Stimulated activated CD8-positive, alpha-beta memory T cell treated with anti-CD3 and anti-CD28 coated beads, Interleukin-4, amount 100 ng/mL, for 1 hour (primary cell): ENCODE measurements at places on chromosomes 2 and 18.

DNA sequence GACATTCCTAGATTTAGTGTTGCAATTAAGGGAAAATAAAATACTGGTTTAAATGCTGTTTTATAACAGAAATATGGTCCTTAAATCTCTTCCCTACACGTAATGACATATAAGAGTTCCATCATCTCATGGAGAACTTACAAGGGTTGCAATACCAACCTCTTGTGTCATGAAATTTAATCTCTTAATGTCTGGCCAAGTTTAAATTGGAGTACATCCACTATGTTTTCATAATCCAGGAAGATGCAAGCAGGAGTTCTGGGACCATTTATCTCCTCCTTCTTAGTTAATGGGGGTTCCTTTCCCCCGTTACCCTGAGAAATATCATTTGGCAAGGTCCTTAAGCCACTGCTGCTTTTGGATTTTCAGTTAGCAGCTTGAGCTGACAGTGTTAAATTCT lies 126.0 kb upstream of the ACVR2A start:
- no peak for DNase-seq

DNA sequence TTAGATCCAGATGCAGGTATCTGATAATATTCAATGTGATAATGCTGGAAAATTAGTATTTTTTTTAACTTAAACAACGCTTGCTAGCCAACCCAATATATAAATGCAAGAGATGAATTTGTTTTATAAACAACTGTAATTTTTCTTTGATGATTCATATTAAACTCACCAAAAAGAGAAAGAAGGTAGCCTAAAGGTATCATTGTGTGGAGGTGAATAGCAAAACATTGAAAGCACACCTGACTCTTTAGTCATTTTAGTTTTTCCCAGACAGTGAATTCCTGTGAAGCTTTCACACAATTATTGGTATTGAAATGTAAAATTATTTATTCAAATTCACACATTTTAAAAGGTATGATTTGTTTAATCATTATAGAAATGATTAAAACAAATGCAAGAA lies 424.0 kb downstream of the NR4A2 start:
- DNase-seq, result no peak

DNA sequence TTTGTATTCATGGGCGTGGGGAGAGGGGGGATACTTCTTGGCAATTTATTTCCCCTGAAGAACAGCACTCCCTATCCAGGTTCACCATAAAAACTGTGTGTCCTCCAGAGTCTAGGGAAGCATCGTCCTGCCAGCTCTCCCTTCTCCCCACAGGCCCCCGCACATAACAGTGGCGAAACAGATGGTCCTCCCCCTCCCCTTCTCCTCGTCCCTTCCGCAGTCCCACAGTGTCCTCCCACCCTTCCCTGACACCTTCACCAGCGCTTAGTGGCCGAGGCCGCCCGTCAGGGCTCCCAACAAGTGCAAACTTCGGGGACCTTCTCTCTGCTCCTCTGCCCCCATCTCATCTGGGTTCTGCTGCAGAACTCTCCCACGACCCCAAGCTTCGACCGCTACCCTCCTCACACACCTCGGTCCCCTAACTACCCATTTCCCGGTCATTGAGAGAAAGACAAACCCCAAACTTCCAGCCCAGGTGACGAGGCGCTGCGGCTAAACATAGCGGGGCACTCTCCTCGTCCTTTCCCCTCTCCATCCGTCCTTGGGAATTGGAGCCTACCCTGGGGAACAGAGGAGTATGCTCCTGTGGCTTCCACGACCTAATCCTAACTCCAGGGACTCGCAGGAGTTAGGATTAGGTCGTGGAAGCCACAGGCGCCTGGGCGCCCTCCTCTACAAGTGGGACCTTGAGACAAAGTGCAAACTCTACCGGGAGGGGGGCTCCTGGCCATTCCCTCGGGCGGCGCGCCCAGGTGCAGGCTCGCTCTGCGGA lies 971 bp downstream of the ZNF385B start:
- DNase-seq, result no peak

DNA sequence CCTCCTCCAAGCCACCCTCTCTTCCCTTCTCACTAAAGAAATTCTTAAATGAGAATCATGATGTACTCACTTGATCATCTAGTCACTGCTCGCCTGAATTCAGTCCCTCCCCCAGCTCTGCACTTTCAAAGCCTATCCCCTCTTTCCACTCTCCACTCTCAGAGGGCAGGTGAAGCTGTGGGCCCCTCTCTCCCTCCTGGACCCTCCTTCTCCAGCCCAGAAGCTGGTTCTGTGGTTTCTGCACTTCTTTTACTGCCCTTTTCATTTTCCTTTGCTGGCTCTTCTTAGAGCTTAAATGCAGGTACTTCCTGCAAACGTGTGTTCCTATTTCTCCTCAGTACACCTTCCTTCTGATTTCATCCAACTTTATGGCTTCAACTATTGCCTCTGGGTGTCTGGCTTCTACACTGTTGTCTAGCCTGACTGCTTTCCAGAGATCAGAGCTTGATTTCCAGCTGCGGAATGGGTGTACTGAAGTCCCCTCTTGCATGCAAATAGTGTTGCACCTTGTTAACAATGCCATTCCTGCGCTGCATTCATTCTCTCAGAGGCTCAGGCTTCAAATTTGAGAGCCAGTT lies 15.3 kb upstream of the TXNDC2 start:
- no peak for DNase-seq

DNA sequence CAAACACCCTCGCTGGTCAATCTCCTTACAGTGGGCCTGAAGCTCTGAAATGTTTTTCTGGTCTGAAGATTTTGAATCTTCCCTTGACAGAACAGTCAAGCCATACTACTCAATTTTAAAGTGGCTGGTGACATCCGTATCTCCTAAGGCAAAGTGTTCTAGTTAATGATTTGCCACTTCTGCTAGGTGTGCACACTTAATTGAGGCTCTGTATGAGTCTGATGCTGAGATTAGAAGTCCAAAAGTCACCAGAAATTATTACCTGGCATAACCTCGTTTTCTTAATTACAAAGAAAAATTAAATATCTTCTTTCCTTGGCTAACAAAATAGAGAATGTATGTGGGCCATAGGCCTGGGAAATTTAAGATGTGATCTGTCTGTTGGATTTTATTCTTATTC lies 104.1 kb downstream of the DPP10 start:
- DNase-seq, result no peak
